ENCODE measurements at places on chromosomes 13 and 19. TPM values are rescaled to one million over a fixed set of nuclear protein-coding genes. Genes with fewer than 3 reads are reported as not detected.

DNA sequence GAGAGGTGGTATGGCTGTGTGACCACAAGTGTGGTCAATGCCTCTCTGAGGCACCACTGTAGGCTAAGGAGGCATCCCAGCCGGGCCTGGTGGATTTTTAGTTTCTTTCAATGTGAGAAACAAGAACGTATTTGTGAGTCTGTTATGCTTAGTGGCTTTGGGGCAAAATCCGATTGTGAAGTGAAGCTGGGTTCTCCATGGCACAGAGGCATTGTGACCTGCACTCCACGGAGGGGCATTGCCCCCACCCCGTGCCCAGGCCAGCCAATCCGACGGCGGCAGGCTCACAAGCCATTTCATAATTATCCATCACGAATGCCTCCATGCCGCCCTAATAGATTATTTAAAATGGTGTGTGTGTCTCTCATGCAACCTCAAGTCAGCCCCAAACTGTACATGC lies 151.6 kb downstream of the ZNF536 start:
- DNase-seq: no peak

GRCh38 chr19:13794398-13794756 lies 866 bp upstream of the ZSWIM4 start:
- no peak for DNase-seq

DNA sequence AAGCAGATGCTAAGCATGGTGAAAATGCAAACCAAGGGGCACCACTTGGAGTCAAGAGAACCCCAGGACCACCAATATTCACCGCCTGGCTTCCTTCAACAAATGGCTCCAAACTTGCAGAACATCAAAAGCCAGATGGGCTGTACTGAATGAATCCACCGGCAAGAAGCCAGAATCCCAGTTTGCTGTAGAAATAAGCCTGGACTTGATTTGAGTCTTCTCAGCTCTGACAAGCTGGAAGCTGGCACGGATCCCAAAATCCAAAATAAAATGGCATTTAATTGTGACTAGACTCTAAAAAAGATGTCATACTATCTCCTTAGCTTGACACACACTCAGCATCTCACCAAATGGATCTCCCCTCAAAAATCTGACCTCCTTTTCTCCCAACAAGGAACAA lies 11.9 kb downstream of the EFNB2 start:
- peak; percentile 50 for DNase-seq

- DNase-seq: no peak
These were observed 10.0 kb downstream of the KLC3 start for GRCh38 chr19:45350477-45351058.

- DNase-seq: no peak
These were observed 106.8 kb downstream of the LACC1 start for GRCh38 chr13:43986421-43986981.

DNA sequence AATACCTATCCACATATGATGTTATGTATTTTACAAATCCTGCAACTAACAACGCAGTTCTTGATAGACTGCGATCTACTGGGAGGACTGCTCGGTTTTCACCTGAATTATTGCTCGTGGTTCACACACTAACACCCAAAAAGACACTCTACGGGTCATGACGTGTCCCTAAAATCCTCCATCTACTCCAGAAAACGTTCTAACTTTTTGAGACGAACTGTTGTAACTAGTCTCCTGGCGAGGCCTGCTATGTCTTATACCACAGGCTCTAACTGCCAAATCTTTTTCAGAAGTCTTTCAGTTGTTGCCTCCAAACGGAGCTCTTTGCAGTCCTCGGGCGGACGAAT lies 108.2 kb downstream of the KCNRG start:
- no peak for DNase-seq

GRCh38 chr19:45443462-45444317 lies 20.0 kb upstream of the ERCC1 start:
- DNase-seq: peak; percentile 100

DNA sequence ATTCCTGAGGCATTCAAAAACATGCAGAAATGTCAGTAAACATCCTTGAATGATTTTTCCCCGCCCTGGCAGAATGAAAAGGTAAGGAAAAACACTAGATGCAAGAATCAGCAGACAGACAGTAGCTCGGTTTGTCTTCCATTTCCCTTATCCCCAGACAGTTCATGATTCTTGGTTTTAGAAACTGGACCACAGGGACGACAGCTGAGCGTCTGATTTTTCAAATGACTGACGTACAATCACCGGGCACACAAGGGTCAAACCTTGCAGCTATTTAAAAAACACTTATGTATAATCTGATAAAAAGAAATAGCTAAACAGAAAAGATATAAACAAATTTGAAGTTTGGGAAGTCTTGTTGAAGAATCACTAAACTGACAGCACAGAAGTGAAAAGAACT lies 47.1 kb downstream of the DCLK1 start:
- DNase-seq: no peak

The SCN1B gene
- 0.73 TPM for total RNA-seq

The CD209 gene
- not detected for total RNA-seq
